ENCODE measurements at places on chromosomes 12 and 14.
A peak's percentile ranks its signal among the peaks of the same experiment; 100 is the strongest.

DNA sequence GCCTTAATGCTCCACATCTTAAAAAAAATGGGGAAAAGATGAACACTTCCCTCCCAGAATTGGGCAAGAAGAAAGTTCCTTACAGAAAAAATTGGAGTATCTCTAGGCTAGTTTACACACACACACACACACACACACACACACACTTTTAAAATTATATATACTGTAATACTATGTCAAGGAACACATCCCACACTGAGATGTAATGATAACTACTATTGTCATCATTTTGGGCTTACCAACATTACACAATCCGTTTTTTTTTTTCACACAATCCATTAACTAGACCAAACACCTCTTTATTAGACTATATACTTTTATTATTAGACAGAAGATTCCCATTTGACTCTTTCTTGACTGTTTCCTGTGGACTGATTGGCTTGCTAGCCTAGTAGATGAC is 2.5 kb downstream of the LTBR start:
- no peak for DNase-seq

GRCh38 chr14:68172627-68173026 is 353.0 kb downstream of the RAD51B start:
- no peak for DNase-seq

DNA sequence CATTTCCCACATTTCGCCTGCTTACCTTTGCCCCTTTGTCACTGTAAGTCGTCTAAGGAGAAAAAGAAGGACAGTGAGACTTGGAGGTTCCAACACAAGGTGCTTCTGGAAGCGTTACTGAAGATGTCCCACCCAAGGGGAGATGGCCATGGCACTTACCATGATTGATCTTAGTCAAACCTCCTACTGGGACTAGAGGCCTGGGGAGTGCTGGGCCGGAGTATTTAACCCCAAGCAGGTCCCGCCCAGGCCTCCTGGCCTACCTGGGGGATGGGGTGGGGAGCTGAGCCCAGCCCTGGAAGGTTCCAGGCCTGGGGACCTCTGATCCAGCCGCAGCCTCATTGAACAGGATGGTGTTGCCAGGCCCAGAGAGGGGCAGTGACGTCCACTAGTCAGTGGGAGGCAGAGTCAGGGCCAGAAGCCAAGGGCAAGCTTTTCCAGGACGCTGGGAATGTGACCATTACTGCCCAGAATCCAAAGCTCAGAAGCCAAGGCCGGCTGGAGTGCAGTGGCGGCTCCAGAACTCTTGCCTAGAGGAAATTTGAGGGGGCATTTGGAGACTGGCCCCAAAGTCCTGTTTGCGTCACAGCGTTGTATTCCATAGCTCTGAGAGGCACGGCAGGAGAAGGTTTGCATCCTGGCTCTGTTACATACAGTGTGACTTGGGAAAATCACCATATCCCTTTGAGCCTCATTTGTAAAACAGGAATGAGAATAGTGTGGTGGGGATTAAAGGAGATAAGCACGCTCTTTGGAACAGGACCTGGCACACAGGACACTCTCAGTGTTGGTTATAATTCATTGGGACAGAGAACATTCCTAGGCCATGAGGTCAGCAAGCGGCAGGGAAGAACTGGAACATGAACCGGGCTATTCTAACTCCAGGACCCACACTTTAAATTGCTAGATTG is at the start of gene HPD:
HPD (minus strand) TSS at position 198 of the 911 bp plus-strand sequence; CDS start at position 162, 36 bp downstream.
- DNase-seq = no peak

GRCh38 chr14:105487449-105487985 is 831 bp downstream of the CRIP1 start:
- DNase-seq = peak; percentile 80

DNA sequence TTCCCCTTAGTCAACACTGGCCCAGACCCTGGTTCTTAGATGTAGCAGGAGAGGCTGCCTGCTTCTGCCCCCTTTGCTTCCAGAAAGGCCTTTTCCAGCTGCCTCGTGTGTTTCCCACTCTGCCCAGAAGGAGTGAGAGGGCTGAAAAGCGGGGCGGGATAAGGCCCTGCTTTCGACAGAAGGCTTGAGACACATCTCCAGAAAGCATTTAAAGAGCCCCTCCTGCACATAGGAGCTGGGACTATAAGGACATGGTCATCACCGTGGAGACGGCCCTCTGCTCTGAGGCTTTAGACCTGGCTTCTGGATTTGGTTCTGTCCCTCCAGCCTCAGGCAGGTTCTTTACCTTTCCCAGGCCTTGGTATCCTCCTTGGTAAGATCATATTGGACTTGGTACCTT is 11.9 kb downstream of the CALM1 start:
- DNase-seq = no peak

DNA sequence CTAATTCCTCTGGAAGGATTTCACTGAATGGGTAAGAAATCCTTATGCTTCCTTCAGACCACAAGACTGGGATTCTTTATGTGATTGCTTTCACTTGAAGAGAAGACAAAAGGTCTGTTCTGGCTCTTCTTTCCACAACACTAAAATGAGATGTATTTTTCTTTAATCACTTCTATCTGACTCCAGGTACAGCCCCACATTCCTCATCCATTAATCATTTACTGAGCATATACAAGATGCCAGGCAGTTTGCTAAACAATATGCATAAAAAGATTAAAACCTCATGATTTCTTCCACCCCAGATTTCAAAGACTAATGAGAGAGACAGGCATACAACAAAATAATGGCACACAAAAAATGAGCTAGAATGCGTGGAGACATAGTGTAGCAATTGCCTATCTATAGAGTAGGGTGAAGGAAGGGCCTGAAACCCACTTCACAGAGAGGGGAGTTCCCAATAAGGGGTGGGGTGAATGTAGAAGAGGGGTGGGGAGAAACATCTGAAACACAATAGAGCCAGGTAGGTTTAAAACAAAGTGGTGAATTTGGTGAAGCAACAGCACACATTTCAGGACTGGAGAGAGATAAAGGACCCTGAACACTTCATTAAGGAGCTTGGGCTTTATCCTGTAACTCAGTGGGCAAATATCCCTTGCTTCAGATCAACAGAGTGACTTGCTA is 65.1 kb upstream of the PRB2 start:
- no peak for DNase-seq

DNA sequence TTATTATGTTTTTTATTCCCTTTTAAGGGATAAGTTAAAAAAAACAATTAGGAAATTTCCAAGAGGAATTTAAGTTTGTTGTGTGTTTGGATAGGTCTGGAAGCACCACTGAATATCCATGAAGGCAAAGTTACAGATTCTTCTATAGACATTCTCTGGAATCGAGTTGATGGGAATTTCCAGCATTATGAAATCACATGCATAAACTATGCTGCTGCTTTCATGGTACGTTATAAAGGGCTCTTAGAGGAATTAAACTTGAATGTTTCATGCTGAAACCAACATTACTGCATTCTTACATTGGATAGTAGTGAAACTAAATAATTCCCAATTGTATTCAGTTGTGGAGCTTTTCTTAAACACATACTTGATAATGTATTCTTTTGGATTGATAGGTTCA is 21.5 kb upstream of the PTPRQ start:
- no peak for DNase-seq

- no peak for DNase-seq
Measured at GRCh38 chr12:129617849-129618248, 286.0 kb downstream of the TMEM132D start.

GRCh38 chr14:53670701-53671100 is 285.9 kb downstream of the BMP4 start:
- no peak for DNase-seq

- DNase-seq = no peak
Measured at GRCh38 chr12:57048423-57049118, 1.4 kb downstream of the MYO1A start.

- DNase-seq = no peak
Measured at GRCh38 chr12:46131732-46132469, 136.9 kb downstream of the SLC38A1 start.

DNA sequence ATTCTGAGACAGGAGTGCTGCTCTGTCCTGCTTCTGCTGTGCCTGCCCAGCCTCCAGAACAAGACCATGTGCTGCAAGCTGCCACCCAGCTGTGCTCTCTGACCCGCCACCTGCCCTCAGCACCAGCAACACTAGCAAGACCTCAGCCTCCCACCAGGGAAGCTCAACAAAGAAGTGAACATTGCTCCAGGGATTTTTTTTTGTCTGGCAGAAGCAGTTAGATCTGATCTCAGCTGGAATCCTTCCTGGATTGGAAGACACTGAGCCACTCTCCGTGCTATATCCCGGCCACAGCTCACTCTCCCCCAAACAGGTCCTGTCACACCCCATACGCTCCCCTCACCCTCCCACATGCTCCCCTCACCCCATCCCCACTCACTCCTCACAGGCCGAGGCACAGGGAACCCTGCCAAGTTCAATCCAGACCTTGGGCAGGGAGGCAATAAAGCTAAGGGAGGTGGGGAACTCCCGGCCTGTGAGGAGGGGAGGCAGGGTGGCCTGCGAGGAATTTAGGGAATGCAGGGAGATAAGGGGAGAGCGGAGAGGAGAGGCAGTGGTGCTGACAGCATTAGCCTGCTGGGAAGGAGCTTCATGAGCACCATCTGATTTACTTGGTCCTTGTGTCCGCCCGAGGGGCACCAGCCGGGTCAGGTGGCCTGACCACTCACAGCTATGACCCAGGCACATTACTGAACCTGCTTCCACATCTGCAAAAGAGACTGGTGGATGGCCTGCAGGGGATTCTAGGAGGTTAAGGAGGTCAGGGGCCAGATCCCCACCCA is 29.7 kb downstream of the CCDC85C start:
- DNase-seq = no peak

- no peak for DNase-seq
Measured at GRCh38 chr14:96194262-96194656, 10.4 kb upstream of the BDKRB2 start.

DNA sequence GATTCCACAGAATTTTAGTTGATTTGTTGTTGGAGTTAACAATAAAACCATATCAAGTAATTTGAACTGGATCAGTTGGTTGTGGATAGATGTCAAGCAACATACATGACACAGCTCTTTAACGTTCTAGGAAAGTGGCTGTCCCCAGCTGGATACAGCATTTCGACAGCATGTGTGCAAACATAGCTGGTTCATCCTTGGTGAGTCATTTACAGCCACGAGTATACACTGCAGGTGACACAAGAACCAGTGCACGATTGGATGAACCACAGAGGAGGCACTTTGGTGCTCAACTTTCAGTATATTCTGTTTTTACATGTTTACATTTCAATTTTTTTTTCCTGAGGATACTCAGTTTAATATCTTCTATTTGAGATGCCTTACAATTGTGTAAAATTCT is 242.4 kb downstream of the TMEM117 start:
- no peak for DNase-seq

DNA sequence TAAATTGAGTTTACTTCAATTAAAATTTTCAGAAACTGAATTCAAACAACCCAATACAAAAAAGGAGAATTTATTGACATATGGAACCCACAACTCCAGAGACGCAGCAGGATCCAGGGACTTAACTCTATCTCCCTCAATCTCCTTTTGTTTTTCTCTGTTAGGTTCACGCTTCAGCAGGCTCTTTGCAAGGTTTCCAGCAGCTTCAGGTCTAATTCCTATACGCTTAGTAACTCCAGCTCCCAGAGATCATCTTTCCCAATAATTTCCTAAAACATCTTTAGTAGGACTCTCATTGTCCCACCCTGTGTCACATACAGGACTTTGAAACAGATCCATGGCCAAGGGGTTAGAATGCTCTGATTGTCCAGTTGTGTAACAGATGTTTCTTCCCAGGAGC is 175.2 kb downstream of the RMST start:
- DNase-seq = no peak

GRCh38 chr14:53004976-53005375 is 54.1 kb upstream of the FERMT2 start:
- no peak for DNase-seq

- DNase-seq = no peak
Measured at GRCh38 chr12:633731-634130, 29.5 kb downstream of the NINJ2 start.

- DNase-seq = no peak
Measured at GRCh38 chr14:105862581-105863239, 336.3 kb downstream of the TMEM121 start.

DNA sequence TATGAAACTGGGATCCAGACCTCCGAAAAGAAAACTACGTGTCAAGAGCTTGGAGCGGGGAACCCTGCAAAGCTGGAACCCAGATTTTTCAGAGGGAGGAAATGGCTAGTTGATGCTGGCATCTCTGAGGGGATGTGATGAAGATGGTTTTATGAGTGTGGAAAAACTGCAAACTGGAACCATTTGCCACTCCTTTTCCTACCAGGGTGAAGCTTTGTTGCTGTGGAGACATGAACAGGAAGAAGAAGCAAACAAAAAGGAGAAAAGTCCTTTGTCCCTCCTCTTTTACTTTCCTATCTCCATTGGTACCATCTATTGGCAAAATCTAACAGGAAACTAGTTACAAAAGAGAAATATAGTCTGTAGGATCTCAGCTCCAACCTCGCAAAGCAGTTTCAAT is 39.2 kb downstream of the CDK17 start:
- no peak for DNase-seq

DNA sequence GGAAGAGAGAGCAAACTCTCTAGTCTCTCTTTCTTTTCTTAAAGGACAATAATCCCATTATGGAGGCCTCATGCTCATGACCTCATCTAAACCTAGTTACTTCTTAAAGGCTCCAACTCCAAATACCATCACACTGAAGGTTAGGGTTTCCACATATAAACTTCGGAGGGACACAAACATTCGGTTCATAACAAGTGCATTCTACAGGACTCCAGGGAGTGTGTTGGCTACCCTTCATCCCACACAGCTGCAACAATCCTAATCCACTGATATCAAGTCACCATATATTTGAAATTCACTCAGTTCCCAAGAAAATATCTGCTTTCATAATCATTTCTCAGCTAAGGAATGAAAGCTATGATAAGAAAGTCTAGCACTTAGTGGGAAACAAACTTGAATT is 265.9 kb upstream of the PLEKHG7 start:
- no peak for DNase-seq

GRCh38 chr14:81330619-81331122 is 69.5 kb downstream of the STON2 start:
- no peak for DNase-seq

DNA sequence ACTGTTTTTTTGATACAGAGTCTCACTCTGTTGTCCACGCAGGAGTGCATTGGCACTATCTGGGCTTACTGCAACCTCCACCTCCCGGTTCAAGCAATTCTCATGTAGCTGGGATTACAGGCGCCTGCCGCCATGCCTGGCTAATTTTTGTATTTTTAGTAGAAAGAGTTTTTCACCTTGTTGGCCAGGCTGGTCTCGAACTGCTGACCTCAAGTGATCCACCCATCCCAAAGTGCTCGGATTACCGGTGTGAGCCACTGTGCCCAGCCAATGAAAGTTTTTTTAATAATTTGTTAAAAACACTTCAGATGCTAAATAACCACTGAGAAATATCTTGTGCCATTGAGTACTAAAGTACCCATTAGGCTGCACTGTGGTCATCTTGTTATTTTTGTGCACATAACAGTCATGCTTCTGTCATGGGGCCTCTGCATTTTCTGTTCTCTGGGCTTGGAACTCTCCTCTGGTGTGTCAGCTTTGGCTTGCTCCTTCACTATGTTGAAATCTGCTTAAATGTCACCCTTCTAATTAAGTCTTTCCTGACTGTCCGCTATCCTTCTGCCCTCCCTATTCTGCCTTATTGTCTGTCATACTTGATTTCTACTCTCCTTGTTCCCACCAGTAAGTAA is 105.1 kb downstream of the KTN1 start:
- no peak for DNase-seq
